Vagina (tissue), 2 donors: ENCODE measurements at places on chromosomes 16 and 17.

DNA sequence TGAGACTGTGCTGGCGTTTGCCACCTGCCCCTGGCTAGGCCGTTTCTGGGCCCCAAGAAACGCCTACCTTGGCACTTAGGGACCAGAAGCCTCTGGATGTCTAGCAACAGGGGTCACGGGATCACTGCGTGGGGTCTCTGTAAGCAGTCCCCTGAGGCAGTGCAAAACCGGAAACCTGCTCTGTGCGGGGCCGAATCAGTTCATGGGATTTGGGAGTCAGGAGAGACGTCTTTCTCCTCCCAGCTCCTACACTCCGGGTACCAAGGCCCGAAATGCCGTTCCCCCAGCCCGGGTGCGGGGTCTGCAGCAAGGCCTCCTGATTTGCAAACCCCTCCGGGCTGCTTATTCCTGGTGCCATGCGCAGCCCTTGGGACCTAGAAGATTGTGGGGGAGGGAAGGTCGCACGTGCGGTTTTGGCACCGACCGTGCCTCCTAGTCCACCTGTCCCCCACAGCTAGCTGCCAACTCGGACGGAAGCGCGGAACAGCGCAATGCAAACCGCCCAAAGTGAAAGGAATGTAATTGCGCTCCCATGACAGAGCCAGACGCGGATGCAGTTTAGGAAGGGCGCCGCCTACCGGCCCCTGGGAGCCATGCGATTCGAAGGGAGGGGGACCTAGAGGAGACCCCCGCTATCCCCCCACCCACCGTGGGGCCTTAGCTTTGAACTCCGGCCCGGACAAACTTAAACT lies 6.5 kb downstream of the IRX5 start:
- no peak for DNase-seq

GRCh38 chr17:73043686-73044581 lies 48.6 kb downstream of the SLC39A11 start:
- DNase-seq, result no peak

- DNase-seq, result no peak
These were observed 16.3 kb upstream of the MYO15B start for GRCh38 chr17:75571197-75571884.

DNA sequence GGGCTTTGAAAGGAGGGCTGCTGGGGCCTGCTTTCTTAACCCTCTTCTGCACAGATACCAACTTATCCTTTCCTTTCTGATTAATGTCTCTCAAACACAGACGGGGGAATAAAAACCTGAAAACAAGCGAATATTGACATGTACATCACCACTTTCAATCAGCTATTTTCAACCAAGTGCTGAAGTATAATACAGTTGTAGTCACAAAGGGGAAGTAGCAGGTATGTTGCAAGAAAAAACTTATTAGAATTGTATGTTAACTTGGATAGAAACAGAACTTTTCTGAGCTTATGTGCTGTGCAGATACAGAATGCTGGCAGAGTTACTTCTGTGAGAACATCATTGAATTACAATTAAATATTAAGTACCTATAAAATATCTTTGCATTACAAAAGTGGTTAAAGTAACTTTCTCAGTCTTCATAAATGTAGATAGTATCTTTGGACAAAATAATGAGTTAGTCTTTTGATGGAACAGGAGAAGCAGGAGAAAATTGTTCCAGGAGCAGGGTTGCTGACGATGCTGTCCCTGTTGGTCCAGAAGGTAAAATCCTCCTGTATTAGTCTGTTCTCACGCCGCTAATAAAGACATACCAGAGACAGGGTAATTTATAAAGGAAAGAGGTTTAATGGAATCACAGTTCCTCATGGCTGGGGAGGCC lies 59.5 kb downstream of the RPTOR start:
- no peak for DNase-seq

GRCh38 chr17:28763137-28763799 lies 19.5 kb downstream of the TRAF4 start:
- DNase-seq, result no peak

DNA sequence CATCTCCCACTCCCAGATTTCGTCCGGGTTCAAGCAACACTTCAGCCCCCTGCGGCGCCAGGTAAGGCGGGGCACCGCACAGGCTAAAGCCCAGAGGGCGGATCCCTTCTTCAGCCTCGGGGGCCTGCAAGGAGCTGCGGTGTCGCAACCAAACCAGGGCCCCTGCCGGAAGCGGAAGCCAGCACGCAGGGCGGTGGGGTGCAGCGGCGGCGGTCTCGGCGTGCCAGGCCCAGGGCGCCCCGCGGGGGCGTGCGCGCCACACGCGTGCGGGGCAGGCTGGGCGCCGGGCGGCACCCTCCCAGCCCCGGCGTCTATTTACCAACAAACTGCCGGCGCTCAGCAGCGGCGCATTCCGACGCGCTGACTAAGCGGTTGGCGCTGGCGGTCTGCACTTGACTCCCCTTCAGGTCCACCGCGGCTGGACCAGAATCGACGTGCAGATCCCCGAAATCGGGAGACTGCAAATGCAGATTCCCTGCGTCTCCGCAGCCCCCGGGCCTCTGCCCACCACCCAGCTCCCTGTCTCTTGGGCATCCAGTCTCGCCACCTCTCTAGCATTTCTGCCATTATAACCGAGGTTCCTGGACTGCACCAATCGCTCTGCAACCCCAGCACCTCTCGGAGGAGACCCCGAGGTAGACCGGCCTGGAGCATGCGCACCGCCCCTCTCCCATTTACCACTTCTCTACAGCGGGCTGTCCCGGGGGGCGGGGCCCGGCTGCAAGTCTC lies 421 bp upstream of the DLX4 start:
- no peak for DNase-seq

DNA sequence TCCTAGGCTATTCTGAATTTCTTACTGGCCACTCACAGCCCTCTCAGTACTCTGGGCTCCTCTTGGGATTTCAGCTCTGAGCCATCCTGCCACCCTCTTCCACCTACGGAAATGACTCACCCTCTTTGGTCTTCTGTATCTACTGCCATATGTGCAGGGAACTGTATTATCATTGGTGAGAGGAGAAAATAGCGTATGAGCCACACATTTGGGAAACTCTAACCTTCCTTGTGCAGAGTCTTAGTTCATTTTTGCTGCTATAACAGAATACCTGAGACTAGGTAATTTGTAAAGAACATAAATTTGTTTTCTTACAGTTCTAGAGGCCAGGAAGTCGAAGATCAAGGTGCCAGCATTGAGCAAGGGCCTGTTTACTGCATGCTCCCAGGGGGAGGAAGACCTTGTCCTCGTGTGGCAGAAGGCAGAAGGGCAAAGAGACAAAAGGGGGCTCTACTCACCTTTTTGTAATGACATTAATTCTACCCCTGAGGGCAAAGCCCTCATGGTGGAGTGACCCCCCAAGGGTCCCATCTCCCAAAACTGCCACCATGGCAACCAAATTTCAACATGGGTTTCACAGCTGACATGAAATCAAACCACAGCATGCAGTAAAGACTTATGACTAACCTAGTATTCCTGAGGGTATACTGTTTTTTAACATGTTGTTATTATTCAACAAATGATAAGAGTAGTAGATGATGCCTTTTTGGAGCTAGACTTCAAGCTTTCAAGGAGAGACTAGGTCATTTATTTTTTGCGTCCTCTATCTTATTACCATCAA lies 191.8 kb downstream of the PRKCA start:
- no peak for DNase-seq

GRCh38 chr17:81964081-81964849 lies 3.3 kb upstream of the NOTUM start:
- no peak for DNase-seq

DNA sequence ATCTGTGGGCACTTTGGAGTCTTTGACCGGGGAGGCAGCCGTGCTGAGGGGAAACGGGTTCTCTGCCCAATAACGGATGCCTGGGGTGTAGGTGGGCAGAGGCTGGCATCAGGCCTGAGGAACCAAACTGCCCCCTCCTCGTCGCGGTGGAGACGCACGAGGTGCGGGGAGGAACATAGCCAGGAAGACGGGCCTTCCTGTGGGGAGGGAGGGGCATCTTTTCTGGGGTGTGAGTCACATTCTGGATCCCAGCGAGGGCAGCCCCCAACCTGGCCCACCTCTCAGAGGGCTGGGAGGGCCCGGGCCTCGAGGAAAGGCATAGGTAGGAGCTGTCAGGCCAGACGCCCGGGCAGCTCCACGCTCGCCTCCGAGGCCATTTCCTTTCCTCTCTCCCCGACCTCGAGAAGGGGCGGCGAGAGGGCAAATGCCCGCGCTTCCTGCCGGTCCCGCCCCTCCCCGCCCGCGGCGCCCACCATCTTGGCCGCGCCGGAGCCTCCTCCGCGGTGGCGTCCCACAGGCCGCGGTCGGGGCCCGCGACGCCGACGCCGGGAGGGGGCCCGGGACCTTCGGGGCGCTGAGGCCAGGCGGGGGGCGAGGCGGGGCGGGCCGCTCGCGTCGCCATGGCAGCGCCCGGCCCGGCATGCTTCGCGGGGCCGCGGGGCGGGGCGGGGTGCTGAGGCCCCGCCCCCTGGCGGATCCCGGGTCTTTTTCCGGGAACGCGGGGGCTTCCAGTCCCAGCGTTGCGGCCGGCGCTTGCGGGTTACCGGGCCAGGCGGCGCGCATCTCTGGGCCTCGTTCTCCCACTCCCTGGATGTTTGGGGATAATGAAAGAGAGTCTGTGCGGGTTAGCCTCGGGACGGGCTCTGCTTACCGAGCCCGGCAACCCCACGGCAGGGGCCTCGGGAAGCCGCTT lies 13.2 kb downstream of the RAI1 start:
- no peak for DNase-seq

DNA sequence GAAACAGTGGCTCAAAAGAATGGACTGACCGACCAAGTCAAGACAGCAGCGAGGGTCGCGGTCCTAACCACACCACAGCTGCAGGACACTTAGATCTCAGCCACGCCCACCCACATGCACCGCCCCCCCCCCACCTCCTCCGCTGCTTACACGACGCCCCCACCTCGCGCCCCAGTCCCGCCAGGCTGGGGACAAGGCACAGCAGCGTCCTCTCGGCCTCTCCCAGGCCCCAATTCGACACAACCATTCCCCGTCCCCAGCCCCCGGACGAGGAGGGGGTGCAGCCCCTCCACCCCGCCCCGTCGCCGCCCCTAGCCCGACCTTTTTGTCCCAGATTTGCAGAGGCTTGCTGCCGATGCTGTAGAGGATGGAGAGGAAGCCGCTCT lies 477 bp downstream of the CFAP20 start:
- no peak for DNase-seq

DNA sequence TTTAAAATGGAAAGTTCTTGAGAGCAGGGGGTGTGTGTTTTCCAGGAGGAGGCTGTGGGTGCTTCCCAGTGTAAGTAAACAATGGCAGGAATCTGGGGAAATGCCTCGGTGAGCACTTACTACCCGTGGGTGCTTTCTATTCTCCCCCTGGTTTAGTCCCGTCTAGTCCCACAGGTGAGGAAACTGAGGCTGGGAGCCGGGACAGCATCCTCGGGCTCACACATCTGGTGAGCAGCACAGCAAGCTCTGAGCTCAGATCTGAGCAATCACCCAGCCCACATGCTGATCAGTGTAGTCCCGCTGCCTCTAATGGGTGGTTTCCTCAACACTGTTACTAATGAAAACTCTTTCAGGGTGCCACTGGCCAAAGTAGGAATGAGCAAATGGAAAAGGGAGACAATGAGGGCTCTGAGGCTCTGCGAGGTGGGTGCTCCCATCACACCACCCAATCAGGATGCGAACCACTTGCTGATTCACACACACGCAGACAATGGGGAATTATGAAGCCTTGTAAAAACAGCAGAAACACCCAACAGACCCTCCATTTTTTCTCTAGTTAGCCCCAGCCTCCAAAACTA lies 202.6 kb downstream of the PARN start:
- no peak for DNase-seq
